ENCODE measurements at places on chromosomes 2 and 18. TPM values are rescaled to one million over a fixed set of nuclear protein-coding genes. Genes with fewer than 3 reads are reported as not detected.

CSRNP3 gene
- total RNA-seq, result not detected

CACNB4 gene
- total RNA-seq, result 0.26 TPM

G6PC2 gene
- not detected for total RNA-seq

GPR35 gene
- total RNA-seq, result 3.6 TPM

DNA sequence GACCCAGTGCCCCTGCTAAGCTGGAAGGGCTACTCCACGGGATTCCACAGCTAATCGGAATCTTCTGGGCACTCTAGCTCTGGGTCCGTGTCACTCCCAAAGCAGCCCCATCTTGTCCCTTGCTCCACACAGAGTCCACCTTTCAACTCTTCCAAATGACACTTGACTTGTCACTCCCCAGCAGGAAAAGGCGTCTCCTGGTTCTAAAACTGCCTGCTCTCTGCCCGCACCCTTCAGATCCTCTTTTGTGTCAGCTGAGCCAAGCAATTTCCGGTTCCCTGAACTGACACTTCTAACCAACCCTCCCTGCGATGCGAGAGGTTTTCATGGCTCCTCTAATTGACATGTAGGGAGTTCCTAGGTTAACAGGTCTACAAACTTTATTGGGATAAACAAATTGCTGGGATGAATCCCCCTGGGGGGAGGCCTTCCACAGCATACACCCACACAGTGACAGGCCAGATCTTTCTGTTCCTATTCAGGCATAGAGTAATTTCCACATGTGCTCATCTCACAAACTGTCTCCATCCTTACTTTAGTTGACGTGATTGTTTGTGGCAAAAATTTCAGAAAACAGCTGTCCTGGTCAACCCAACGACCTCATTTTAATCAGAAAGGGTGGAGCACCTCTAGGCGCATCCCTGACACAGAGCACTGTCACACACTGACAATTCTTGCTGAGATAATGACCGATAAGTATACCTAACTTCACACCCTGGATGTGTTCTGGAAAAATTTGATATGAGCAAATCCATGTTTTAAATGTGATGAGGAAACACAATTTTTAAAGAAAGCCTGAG, 104.9 kb downstream of the RBMS1 start:
- peak; percentile 69 for DNase-seq
- no peaks in the 10 kb centered on the region for H3K27me3 ChIP-seq
- peaks cover 83% of the 10 kb centered on the region for H3K4me1 ChIP-seq
- peaks cover 3% of the 10 kb centered on the region for H3K36me3 ChIP-seq

GRCh38 chr2:226431288-226431948, 368.2 kb downstream of the IRS1 start:
- no peaks in the 10 kb centered on the region for H3K4me1 ChIP-seq
- no peak for DNase-seq
- peaks cover 24% of the 10 kb centered on the region for H3K27me3 ChIP-seq
- no peak overlapping the region for H3K4me3 ChIP-seq
- no peak overlapping the region for H3K27ac ChIP-seq
- no peaks in the 10 kb centered on the region for H3K36me3 ChIP-seq

GRCh38 chr2:241912021-241912555, 42.6 kb downstream of the RTP5 start:
- H3K27me3 ChIP-seq, result no peaks in the 10 kb centered on the region
- H3K4me1 ChIP-seq, result no peaks in the 10 kb centered on the region
- no peak for DNase-seq
- H3K36me3 ChIP-seq, result peaks cover 27% of the 10 kb centered on the region
- no peak overlapping the region for H3K27ac ChIP-seq

DNA sequence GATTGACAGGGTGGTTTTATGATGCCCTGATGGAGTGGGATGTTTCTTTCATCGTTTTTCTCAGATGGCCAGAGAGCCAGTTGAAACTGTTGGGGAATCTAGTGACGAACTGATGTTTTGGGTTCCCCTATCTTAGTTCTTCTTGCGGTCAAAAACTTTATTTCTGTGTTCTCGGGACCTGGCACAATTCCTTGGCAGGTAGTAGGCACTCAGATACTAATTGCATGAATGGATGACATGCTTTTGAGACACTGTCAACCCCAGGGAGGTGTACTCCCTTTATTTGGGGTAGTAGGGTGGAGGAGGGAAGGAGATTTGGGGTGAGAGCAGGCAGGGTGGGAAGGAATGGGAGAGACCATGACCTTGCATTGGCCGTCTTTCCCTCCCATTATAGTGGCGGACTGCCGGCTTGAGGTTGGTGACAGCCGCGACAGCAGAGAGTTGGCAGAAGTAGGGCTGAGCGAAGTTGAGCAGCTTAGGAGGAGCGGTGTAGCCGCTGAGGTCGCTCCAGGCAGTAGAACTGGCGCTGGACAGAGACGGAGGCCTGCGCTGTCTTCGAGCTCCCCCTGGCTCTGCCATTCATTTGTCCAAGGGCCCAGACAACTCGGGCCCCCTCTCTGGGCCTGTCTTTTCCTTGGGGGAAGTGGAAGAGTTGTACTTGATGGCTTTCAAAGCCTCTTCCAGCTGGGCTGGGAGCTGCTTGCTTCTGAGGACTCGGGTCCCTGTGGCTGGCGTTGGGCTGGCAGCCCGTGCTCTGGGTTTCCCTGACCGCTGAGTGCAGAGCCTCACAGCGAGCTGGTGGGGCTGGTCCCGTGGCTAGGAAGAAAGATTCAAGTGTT, 2.6 kb downstream of the TET3 start:
- H3K27me3 ChIP-seq, result no peaks in the 10 kb centered on the region
- peak; percentile 74 for DNase-seq
- H3K4me1 ChIP-seq, result peaks cover 63% of the 10 kb centered on the region
- H3K27ac ChIP-seq, result peak overlapping the region; percentile 73
- H3K4me3 ChIP-seq, result peak overlapping the region; percentile 87

DNA sequence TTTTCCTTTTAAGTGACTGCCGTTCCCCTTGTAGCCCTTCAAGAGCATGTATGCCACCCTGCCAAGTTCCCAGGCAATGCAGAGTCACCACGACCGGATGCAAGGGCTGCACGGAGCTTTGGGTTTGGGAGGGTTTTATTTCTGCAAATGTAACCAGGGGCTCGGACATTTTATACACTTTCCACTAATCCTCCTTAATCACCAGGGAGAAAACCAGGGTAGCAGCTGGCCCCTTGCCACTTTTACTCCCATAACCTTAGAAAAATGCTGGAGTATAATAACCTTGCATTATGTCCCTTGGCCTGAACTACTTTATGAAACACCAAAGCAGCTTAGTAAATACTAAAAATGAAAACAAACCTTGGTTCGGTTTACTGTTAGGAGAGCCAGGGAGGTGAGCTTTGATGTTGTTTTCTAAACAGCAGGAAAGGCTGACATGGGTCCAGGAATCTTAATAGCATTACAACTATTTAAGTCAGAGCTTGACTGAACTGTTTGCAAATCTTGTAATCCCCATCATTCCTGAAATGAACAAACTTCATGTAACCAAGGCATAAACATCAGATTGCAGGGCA, 152.8 kb upstream of the RIOK3 start:
- H3K27ac ChIP-seq, result no peak overlapping the region
- DNase-seq, result no peak
- H3K36me3 ChIP-seq, result peaks cover 3% of the 10 kb centered on the region
- no peaks in the 10 kb centered on the region for H3K27me3 ChIP-seq
- H3K4me3 ChIP-seq, result no peak overlapping the region

- H3K4me1 ChIP-seq, result no peaks in the 10 kb centered on the region
- no peaks in the 10 kb centered on the region for H3K36me3 ChIP-seq
- H3K4me3 ChIP-seq, result no peak overlapping the region
Observed at GRCh38 chr2:104690255-104690984, 163.5 kb upstream of the POU3F3 start.

- H3K27me3 ChIP-seq, result no peaks in the 10 kb centered on the region
- no peak overlapping the region for H3K4me3 ChIP-seq
Observed at GRCh38 chr2:220833446-220833845, 738.7 kb downstream of the EPHA4 start.

DNA sequence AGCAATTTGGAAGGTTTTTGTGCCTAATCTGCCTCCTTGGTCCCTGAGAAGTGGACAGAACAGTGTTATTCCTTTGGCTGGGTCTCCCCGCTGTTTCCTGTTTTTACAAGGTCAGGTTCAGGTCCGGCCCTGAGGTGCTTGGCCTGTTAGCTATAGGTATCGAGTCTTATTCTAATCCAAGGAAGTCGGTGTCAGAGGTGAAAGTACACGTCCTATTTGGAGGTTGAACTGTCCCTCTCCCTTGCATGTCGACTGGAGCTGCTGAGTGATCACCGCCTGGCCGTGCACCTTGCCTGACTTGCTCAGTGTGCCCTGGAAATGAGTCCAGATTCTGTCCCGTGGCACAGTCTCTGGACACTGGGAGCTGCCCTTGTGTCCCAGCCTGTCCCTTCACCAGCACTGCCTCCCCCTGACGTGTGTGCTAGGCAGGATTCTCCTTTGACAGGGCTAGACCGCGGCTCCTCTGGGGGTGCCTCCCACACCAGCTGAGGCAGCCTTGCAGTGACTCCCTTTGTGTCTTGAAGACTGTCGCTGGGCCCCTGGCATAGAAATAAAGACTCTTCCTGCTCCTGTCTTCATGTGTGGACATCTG, 65.7 kb upstream of the RBM44 start:
- peaks cover 56% of the 10 kb centered on the region for H3K4me1 ChIP-seq
- peaks cover 30% of the 10 kb centered on the region for H3K36me3 ChIP-seq
- H3K4me3 ChIP-seq, result no peak overlapping the region

- H3K4me3 ChIP-seq, result peak overlapping the region; percentile 68
- peak overlapping the region; percentile 100 for H3K27ac ChIP-seq
- H3K36me3 ChIP-seq, result peaks cover under 1% of the 10 kb centered on the region
- no peaks in the 10 kb centered on the region for H3K27me3 ChIP-seq
- DNase-seq, result no peak
Observed at GRCh38 chr18:9096007-9096371, 6.5 kb upstream of the NDUFV2 start.

DNA sequence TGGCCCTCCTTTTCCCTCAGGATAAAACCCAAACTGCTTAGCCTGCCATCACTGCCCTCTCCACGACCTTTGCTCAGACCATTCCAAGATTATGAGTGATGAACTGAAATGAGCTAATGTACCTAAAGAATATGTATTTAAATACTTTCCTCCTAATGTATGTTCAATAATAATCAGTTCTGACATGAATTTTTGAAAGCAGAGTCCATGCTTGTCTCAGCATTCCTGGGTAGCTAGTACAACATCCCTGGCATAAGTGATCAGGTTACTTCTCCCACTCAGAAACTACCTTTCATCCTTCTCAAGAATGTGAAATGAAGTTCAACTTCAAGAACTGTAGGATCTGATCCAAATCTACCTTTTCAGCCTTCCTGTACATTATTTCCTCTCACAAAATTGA, 103.6 kb downstream of the UNC80 start:
- H3K36me3 ChIP-seq, result no peaks in the 10 kb centered on the region
- no peak overlapping the region for H3K27ac ChIP-seq
- no peak overlapping the region for H3K4me3 ChIP-seq

DNA sequence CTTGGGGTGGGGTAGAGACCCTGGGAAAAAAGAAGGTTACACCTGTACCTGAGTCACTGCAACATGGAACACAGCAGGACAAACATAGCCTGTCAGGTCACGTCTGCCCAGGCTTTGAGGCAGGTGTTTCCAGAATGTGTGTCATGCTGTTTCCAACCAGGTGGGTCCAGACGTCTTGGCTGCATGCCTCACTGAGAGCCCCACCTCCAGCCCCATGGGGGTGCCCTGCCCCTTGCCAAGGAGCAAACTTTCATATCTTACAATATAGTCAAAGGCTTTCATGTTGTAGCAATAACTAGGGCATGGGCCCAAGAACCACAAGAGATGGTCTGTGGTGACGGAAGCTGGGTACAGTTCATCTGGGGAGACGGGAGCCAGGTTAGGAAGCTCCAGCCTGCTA, 499.7 kb downstream of the BCL11A start:
- no peaks in the 10 kb centered on the region for H3K27me3 ChIP-seq
- no peak overlapping the region for H3K4me3 ChIP-seq
- H3K4me1 ChIP-seq, result no peaks in the 10 kb centered on the region

GRCh38 chr18:53785811-53786210, 438.7 kb downstream of the MBD2 start:
- H3K4me3 ChIP-seq, result no peak overlapping the region
- no peak for DNase-seq
- no peaks in the 10 kb centered on the region for H3K4me1 ChIP-seq
- H3K27me3 ChIP-seq, result no peaks in the 10 kb centered on the region
- no peaks in the 10 kb centered on the region for H3K36me3 ChIP-seq

GRCh38 chr2:226483745-226484619, 315.6 kb downstream of the IRS1 start:
- no peak overlapping the region for H3K27ac ChIP-seq
- no peak overlapping the region for H3K4me3 ChIP-seq
- no peaks in the 10 kb centered on the region for H3K36me3 ChIP-seq
- H3K4me1 ChIP-seq, result peaks cover 2% of the 10 kb centered on the region

DNA sequence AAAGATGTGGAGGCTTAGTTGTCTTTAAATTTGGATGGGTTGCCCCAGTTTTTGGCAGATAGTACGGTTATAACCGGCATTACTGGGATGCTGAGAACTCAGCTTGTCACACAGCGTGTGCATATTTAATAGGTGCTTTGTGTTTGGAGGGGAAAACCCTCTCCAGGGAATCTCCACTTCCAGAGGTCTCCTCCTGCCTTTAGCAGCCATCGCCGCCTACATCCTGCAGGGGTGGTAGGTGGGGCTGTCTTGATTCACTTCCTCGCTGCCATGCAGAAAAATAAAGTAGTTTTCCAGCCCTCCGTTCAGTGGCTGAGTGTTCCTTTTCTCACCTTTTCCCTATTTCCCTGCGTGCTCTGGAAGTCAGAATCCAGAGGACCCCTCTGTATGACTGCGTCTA, 76.4 kb downstream of the ITGB1BP1 start:
- DNase-seq, result no peak
- H3K27me3 ChIP-seq, result no peaks in the 10 kb centered on the region
- no peak overlapping the region for H3K4me3 ChIP-seq
- H3K27ac ChIP-seq, result no peak overlapping the region
- no peaks in the 10 kb centered on the region for H3K4me1 ChIP-seq

- no peak overlapping the region for H3K4me3 ChIP-seq
- no peaks in the 10 kb centered on the region for H3K36me3 ChIP-seq
Observed at GRCh38 chr2:12918138-12918834, 201.6 kb downstream of the TRIB2 start.

DNA sequence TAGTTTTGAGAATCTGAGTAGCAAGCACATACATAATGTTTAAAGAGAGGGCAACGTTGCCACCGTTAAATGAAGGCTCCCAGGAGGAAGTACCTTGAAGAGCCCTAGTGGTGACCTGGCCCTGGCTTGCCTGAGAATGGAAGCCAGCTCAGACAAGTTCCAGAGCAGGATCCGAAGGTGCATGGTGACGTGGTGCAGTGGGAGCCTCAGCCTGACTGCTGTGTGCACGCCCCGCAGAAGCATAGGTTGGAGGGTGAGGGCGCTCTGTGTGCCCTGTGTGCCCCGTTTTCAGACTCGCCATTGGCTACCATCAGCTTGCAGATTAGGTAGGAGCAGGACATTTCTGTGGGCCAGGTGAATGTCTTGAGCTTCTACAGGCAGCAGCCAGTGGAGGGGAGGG, 68.2 kb downstream of the ZNF407 start:
- no peaks in the 10 kb centered on the region for H3K27me3 ChIP-seq
- H3K36me3 ChIP-seq, result peaks cover 14% of the 10 kb centered on the region
- no peak overlapping the region for H3K27ac ChIP-seq
- no peak for DNase-seq

GRCh38 chr2:197606180-197606579, 69.2 kb downstream of the RFTN2 start:
- H3K4me1 ChIP-seq, result peaks cover 8% of the 10 kb centered on the region
- H3K36me3 ChIP-seq, result no peaks in the 10 kb centered on the region
- no peaks in the 10 kb centered on the region for H3K27me3 ChIP-seq
- H3K4me3 ChIP-seq, result no peak overlapping the region
- no peak for DNase-seq
